Upper lobe of right lung (tissue), 1 donor: ENCODE measurements at places on chromosomes 7 and 10. TPM values are rescaled to one million over a fixed set of nuclear protein-coding genes. Genes with fewer than 3 reads are reported as not detected.

OR2A12 gene
- not detected for total RNA-seq

DNA sequence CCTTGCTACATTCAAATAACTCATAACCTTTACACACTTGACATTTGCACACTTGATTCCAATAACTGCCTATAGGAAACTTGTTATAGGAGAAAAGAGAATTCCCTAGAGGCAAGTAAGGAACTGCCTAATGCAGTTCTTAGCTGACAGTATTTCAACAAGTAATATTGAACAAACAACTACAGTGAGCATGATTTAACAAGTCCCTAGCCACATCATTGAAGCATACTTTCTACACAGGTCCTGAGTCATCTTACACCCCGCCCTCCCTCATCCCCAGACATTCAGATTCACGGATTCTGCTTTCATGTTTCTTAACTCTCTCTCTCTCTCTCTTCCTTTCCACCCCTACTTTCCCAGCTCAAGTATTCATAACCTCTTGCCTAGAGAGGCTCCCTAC is 153.5 kb downstream of the LSM5 start:
- H3K36me3 ChIP-seq: no peaks in the 10 kb centered on the region
- no peaks in the 10 kb centered on the region for H3K27me3 ChIP-seq
- DNase-seq: no peak

GRCh38 chr10:62250594-62251198 is 17.9 kb downstream of the RTKN2 start:
- H3K27ac ChIP-seq: no peak overlapping the region
- no peak for DNase-seq
- H3K4me1 ChIP-seq: no peaks in the 10 kb centered on the region

- no peak for DNase-seq
- H3K4me1 ChIP-seq: no peaks in the 10 kb centered on the region
- H3K4me3 ChIP-seq: no peak overlapping the region
- no peak overlapping the region for H3K27ac ChIP-seq
- H3K36me3 ChIP-seq: peaks cover 20% of the 10 kb centered on the region
- no peaks in the 10 kb centered on the region for H3K27me3 ChIP-seq
Observed at GRCh38 chr10:59831658-59832503, 74.5 kb downstream of the CCDC6 start.

DNA sequence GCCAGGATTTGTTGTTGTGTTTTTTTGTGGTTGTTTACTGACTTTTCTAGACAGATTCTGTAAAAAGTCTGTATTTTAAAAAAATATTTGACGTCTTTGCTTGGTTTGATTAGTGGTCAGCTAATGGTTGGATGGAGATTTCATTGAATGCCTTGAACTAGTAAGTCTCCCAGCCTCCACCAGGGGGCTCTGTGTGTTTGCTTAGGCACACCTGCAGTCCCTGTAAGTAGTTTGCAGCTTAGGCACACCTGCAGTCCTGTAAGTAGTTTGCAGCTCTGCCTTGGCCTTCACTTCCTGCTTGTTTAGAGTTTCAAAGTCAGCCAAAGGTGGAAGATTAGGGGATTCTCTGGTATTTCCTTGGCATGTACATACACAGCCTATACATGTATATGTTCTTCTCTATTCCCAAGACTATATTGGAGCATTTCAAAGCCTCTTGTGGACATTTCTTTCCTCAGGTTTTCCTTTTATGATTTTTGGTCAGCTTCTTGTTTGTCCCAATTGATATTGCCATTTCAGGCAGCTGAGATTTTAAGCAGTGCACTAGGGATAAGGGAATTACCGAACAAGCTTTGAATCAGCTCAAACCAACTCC is 101.6 kb downstream of the CCSER2 start:
- no peak overlapping the region for H3K4me3 ChIP-seq
- no peaks in the 10 kb centered on the region for H3K27me3 ChIP-seq
- H3K36me3 ChIP-seq: peaks cover 5% of the 10 kb centered on the region
- no peak for DNase-seq
- H3K27ac ChIP-seq: no peak overlapping the region

DNA sequence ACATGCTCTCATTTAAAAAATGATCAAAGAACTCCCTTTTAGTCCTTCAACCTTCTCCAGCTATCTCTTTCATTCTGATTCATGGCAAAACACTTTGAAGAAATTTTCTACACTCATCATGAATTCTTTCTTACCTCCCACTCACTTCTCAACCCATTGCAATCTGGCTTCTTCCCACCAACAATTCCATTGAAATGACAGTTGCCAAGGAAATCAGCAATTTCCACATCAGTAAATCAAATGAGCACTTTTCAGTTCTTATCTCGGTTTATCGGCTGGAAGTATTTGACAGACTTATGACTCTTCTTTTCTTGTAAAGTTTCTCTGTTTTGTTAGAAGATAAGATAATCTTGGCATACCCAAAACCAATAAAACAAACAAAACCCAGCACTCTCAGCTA is 99.1 kb upstream of the CACNA2D1 start:
- H3K36me3 ChIP-seq: no peaks in the 10 kb centered on the region
- H3K4me3 ChIP-seq: no peak overlapping the region
- no peaks in the 10 kb centered on the region for H3K27me3 ChIP-seq
- DNase-seq: no peak
- H3K4me1 ChIP-seq: no peaks in the 10 kb centered on the region
